ENCODE measurements at places on chromosomes 16 and 17. TPM values are rescaled to one million over a fixed set of nuclear protein-coding genes. Genes with fewer than 3 reads are reported as not detected.

- DNase-seq, result no peak
These were observed 35.9 kb downstream of the GPRC5B start for GRCh38 chr16:19848756-19849155.

DNA sequence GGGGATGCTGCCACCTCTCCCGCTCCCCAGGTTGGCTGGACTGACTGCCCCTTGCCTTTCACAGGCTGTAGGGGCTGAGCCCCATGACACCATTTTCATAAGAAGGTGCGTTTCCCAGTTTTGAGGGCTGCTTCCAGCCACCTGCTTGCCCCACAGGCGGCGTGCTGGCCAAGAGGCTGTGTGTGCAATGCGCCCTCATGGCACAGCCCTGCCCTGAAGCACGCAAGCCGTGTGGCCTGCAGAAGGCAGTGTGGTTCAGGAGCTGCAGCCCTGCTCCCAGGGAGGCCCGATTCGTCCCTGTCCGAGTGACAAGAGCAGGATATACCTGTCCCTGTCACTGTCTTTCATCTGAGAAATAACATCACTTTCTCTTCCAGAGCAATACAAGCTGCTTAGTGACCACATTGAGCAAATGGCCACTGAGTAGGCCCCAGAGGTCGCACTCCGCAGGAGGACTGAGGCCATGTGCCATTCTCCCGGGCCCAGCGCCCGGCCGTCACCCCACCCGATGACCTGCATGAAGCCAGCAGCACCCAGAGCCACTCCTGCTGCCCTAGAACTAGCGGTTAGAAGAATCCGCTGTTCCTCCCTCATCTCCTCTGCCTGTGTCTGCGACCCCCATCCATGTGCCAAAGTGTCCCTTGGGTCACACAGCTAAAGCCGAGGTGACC lies 24.2 kb downstream of the CIBAR2 start:
- DNase-seq, result no peak

LAT gene
- 308 TPM for polyA plus RNA-seq

TPSAB1 gene
- polyA plus RNA-seq, result not detected

DNA sequence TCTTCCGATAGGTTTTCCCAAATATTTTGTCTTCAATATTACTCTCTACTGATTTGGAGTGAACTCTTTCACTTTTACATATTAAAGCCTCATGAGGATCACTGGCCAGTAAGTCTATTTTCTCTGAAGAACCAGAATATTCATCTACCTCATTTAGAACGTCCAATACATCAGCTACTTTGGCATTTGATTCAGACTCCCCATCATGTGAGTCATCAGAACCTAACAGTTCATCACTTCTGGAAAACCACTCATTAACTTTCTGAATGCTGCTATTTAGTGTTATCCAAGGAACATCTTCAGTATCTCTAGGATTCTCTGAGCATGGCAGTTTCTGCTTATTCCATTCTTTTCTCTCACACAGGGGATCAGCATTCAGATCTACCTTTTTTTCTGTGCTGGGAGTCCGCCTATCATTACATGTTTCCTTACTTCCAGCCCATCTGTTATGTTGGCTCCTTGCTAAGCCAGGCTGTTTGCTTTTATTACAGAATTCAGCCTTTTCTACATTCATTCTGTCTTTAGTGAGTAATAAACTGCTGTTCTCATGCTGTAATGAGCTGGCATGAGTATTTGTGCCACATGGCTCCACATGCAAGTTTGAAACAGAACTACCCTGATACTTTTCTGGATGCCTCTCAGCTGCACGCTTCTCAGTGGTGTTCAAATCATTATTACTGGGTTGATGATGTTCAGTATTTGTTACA lies 30.9 kb downstream of the BRCA1 start:
- no peak for DNase-seq

TBC1D3 gene
- not detected for polyA plus RNA-seq

Measured in naive thymus-derived CD8-positive, alpha-beta T cell (primary cell).